Activated T-cell treated with anti-CD3 and anti-CD28 coated beads, Interleukin-2, amount 50 U/mL, for 72 hours (primary cell): ENCODE measurements at places on chromosomes 1 and 21.

- peak; percentile 44 for DNase-seq
These were observed 14.7 kb downstream of the JUN start for GRCh38 chr1:58768971-58769808.

- peak; percentile 16 for DNase-seq
These were observed 13.9 kb upstream of the PRMT2 start for GRCh38 chr21:46621457-46622182.

DNA sequence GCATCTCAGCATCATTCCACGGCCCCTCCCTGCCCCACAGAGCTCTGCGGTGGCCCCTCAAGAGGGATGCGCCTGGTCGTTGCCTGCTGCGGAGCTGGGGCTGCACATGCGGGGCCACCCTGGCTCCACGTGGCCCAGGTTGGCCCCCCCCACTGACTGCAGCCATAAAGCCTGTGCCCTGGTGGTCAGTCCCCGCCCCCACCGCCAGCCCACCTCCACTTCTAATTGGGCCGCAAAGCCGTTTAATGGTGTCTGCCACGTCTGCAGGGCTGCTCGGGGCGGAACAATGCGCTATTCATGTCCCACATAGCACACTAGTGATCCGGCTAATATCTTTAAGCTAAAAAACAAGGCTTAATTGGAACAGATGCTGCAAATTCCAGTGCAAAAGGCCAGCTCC lies 33.5 kb upstream of the ACTRT2 start:
- no peak for DNase-seq

DNA sequence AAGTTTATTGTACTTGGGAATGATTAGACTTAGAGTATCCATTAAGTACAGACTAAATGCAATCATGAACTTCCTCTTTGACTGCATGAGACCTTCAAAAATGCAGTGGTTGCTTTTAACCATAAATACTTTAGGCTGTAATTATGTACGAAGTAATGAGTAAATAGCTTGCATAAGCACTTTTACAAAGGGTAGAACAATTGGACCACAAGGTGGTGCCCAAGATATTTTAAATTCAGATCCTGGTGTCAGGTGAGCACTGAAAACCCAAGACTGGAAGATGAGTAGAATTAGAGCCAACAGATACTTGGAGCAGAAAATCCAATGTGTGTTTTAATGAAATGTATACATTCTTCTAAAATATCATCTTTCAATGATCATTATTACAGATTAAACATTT lies 43.4 kb upstream of the RHOU start:
- DNase-seq, result no peak

DNA sequence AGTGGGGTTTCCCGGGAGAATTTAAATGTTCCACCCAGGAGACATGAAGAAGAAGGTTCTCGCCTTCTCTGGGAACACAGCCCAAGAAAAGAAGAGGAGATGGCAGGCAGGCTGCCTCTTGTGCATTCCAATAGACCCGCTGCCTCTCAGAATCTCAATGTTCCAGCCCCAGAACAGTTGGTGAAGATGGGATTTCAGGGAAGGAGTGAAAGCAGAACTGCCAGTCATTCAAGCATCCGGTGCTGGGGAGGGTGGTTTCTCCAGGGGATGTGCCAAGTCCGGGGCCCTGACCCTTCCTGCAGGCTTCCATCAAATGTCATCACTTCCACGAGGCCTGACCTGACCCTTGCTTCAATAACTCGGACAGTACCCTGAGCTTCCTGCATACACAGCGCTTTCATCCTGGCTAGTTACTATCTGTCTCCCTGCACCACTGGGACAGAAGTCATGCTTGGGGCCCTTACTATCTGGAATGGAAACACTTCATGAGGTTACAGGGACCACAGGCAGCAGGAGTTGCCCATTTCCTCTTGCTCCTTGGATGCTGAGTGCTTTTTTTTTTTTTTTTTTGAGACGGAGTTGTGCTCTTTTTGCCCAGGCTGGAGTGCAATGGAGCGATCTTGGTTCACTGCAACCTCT lies 386.6 kb upstream of the POU3F1 start:
- no peak for DNase-seq

DNA sequence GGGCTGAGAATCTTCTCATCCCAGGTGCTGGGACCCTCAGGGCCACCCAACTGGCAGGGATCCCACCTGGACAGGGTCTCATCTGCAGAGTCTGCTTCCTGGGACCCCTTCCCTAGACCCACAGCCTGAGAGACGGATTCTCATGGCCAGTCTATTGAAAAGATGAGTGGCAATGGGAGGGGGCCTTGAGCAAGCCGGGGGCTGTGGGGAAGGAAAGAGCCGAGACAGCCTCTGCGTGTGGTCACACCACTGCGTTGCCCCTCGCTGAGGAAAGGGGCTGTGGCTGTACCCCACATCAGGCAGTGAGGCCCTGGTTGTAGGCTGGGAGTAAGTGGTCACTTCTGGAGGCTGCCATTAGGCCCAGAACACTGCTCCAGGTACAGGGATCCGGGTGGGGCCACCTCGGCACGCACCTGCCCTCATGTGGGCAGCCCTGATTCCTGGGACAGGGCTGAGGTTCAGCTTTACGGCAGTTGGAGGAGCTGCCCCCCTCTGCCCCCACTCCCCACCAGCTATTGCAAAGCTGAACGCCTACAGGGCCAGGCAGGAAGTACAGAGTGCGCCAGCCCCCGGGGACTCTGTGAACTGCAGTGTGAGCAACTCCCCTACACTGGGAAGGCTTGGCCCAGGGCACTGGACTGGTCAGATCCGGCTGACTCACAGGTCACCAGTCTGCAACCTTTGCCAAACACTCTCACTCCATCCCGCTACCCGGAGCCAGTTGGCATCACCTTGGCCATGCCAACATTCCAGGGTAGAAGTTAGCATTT lies 106.9 kb downstream of the RIPK4 start:
- DNase-seq, result no peak

DNA sequence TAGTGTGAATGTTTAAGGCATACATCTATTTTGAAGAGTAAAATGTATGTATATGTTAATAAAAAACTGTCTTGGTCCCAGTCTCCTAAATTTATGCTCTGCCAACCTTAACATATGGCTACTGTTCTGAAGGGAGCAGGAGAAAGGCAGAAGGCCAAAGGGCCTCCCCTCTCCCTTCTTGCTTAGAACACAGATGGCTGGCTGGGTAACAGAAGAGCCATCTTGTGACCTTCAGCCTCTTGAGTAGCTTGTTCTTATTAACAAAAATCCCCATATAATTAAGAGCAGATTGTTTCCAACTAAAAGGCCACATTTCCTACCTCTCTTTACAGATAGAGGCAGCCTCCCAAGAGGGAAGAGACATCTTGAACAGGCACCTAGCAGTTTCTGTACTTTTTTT lies 36.1 kb downstream of the EPB41 start:
- no peak for DNase-seq
